ENCODE measurements at places on chromosomes 2 and 18.

GRCh38 chr2:152406836-152407161 is 71.8 kb downstream of the FMNL2 start:
- DNase-seq = no peak

DNA sequence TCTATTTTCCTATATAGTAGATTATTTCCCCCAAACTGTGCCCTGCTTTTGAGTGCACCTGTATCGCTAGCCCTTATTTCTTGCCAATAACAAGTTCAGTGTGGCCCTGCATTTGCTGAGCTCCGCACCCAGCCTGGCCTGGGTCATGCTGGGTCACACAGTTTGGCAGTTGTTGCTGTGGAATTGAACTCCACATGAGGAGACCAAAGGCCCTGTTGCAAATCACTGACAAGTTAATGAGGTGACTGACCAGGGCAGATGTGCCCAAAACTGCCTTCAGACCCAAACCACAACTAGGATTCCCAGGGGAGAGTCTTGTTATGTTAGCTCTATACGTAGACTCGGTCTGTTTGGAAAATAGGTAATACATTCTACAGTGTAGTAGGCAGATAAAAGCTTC is 31.0 kb downstream of the COL4A4 start:
- DNase-seq = no peak

- no peak for DNase-seq
Measured at GRCh38 chr2:37500031-37500430, 155.6 kb downstream of the QPCT start.

DNA sequence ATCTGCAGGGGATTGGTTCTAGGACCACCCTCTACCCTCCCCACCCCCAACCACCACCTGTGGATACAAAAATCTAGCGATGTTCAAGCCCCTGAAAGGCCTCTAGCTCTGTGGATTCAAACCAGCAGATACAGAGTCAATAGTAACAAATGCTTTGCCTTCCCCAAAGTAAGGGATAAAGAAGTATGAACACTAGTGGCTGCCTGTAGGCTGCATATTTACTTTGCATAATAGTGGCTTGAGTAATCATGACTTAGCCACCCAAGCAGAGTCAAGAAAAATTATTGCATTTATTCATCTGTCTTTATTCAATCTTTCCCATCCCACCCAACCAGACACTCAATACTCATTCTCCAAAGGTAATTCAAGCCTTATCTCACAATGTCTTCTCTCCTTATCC is 43.8 kb downstream of the SOCS6 start:
- DNase-seq = no peak

DNA sequence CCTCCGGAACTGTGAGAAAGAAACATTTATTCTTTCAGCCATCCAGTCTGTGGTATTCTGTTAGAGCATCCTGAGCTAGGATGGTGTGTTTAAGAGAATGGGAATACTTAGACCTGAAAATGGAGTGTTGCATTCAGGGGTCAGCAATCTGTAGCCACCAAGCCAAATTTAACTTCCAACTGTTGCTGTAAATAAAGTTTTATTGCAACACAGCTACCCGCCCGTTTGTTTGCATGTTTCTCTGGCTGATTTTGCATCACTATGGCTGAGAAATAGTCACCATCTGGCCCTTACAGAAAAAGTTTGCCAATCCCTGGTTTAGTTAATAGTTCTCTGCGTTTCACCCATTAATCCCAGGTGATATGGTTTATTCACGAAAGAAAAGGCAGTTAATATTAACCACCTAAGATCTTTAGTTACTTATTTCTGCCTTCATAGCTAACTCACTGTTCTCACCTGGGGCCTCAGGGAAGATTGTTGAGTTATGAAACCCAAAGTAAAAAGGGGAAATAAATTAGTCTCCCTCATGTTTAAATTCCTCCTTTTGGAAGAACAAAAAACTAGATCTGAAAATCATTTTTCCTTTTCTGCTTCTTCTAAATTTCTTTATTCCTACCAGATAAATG is 9.5 kb upstream of the CYS1 start:
- no peak for DNase-seq

DNA sequence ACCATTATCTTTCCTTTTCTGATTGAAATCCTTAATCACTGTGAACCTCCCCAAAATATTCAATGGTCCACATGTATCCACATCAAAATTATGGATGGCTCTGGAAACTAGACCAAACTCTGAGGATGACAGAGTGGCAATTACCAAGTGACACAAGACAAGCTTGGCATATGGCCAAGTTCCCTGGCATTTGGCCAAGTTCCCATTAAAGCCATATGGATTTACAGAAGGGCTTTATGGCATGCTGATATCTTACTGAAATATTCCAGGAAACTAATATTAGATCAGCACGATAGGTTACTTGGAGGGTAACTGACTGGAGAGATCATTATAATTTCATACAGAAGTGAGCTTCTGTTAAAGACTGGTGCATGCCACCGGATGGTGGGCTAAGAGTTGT is 21.9 kb upstream of the CERS6 start:
- DNase-seq = no peak

GRCh38 chr2:145096582-145096981 is 576.7 kb upstream of the ZEB2 start:
- DNase-seq = no peak

DNA sequence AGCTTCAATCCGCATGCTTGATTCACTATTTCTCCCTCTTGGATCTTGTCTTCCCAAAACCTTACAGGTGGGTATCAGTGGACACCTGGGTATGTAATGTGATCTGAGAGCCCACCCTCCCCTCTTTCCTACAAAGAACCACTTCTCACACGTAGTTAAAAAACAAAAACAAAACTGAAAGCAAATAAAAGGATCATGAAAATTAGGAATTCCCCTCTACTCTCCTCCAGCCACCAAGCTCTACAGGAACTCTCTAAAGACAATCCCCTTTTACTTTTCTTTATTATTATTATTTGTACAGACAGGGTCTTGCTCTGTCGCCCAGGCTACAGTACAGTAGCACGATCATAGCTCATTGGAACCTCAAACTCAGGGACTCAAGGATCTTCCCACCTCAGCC is 40.8 kb upstream of the MYO1B start:
- DNase-seq = no peak

GRCh38 chr2:232354069-232354468 is 24.5 kb upstream of the ALPP start:
- DNase-seq = no peak

DNA sequence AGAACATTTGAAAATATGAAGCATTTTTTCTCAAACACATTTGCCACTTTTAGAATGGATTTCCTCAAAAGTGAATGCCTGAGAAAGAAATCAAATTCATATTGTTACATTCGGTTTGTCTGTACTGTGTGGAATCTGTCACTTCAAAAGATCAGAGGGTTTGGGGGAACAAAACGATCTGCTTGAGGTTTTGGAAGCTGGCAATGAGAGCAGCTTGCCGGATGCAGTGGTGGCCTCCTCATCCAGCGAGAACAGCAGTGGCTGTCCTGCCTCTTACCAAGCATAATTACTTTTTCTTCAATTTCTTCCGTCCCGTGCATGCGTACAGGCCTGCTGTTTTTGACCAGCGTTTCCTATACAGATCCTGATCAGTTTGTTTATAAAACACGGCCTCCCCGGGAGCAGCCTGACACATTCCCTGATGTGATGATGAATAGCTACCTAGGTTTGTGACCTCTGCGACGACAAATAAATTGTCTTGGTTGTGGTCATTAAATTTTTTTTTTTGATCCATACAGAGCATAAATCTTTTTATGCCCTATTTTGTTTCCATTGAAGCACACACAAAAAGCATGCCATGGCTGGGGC is 45.2 kb downstream of the ITGA6 start:
- no peak for DNase-seq

DNA sequence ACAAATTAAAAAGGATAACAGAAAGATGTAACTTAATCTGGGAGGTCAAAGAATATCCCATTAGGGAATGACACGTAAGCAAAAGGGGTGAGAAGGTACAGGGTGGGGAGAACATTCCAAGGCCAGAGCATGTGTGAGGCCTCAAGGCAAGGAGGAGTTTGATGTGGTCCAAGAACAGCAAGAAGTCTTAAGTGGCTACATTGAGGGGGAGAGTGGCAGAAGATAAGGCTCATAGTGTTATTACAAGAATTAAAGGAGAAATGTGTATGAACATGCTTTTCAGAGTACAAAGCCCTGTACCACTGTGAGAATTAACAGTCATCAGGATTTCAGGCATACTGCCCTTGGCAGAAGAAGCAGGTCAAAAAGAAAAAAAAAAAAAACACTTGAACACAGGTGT is 174.4 kb upstream of the ERBB4 start:
- DNase-seq = no peak

GRCh38 chr2:96763511-96764252 is 3.0 kb downstream of the CNNM4 start:
- DNase-seq = no peak

DNA sequence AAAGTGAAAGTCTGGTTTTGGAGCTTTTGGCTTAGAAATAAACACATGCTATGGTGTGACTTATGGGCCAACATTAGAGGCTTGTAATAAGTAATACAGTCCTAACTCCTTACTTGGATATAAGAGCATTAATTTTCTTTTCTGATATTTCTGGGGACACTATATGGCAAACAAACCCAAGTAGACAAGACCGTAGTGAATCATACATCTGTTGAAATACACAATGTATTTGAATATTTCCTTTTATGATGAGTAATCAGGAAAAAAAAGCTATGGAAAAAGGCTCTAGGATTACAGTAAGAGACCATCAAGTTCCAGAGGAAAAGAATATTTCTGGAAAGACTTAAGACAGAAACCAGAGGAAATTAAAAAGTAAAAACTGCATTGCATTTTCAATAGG is 146.0 kb upstream of the CYP26B1 start:
- DNase-seq = no peak

DNA sequence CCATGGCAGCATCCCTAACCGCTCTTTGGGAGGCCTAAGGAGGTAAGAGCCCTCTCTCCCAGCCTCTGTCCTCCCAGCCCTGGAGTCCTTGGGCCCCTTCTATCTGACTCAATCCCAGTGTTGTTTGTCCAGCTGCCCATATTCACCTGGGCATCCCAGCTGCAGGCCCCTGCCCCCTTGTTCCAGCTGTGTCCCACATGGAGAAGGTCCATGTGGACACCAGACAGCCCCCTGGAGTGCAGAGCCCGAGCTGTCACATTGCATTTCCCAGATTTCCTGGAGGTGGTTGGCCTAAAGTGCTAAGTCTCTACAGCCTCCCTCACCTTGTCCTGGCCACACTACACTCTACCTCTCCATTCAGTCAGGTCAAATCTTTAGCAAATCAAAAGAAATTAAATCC is 42.5 kb downstream of the PSD4 start:
- DNase-seq = no peak

- DNase-seq = no peak
Measured at GRCh38 chr2:205684871-205685313, 2.6 kb downstream of the NRP2 start.

GRCh38 chr2:109458512-109458911 is 155.3 kb downstream of the SEPTIN10 start:
- DNase-seq = no peak

DNA sequence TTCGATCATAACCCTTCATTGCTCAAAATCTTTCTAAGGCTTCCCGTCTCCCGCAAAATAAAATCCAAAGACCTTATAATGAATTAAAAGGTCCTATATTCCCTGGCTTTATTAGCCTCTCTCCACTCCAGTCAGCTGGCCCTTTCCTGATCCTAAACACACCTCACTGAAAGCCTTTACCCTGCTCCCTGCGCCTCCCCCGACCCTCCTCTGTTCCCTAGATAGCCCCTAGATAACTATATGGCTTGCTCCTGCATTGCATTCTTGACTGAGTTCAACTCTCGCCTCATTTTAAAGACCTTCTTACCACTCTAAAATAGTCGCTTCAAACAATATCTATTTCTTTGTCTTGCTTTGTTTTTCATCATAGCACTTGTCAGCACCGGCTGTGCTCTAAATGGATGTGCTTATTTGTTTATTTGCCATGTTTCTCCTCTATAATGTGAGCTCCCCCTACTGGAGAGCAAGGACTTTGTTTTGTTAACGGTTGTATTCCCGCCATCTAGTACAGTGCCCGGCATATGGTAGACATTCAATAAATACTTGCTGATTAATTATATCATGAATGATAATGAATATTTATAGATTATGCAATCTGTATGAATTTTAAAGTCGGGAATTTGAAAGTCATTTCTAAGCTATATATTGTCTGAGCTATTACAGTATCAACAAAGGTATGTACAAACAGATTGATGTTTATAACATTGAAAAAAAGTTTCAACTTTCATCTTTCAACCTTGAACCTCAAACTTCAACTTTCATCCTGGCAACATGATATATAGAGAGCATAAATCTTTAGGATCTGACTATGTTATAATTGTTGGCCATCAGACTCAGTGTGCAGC is 32.4 kb upstream of the VIT start:
- DNase-seq = no peak

GRCh38 chr2:124317628-124318027 is 292.5 kb downstream of the CNTNAP5 start:
- DNase-seq = no peak

DNA sequence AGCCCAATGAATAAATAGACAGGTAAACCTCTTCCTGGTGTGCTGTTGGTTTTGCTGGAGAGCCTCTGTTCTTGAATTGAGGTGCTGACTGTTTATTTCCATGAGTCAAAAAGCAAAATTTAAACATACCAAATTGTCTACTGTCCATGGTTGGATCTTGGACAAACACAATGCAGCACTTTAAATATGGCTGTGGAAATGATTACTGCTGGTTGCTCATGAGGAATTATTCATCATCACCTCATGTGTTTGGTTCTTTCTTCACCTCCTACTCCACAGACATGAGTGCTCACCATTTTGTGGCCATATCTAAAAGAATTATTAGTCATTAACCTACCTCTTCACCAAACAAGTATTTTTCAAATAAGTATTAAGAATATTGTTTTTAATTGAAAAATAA is 85.3 kb upstream of the GALNT5 start:
- DNase-seq = no peak

- DNase-seq = peak; percentile 6
Measured at GRCh38 chr2:55014962-55015939, 35.0 kb downstream of the RTN4 start.

GRCh38 chr2:56217106-56217505 is 33.3 kb downstream of the CCDC85A start:
- no peak for DNase-seq

- no peak for DNase-seq
Measured at GRCh38 chr2:36451512-36451911, 95.9 kb downstream of the CRIM1 start.

- no peak for DNase-seq
Measured at GRCh38 chr2:186991766-186992417, 142.9 kb upstream of the ZSWIM2 start.

DNA sequence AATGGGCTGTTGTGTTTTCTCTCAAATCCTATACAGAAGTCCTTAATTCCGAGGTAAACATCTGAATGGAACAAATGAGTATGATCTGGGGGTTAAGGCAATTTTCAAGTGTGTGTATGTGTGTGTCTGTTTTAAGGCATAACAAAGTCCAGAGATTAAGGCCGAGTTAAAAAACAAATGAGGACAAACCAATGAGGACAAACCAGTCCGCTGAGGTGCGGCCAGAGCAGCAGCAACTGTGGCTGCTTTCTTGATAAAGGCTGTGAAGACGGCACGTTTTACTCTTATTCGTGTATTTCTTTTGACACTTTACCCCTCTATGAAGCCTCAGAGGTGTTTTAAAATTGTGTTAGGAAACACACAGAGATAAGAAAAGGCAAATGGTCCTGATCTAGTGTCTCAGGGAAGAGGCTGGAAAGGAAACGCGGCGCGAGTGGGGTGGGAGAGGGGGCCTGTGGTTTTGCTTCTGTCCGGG is 495 bp upstream of the GULP1 start:
- no peak for DNase-seq

GRCh38 chr2:118940486-118941120 is 1.4 kb upstream of the MARCO start:
- DNase-seq = no peak

GRCh38 chr2:43196768-43197587 is 29.4 kb downstream of the ZFP36L2 start:
- no peak for DNase-seq
